T-cell (primary cell): ENCODE measurements at places on chromosomes 1 and 21. TPM values are rescaled to one million over a fixed set of nuclear protein-coding genes. Genes with fewer than 3 reads are reported as not detected.

DNA sequence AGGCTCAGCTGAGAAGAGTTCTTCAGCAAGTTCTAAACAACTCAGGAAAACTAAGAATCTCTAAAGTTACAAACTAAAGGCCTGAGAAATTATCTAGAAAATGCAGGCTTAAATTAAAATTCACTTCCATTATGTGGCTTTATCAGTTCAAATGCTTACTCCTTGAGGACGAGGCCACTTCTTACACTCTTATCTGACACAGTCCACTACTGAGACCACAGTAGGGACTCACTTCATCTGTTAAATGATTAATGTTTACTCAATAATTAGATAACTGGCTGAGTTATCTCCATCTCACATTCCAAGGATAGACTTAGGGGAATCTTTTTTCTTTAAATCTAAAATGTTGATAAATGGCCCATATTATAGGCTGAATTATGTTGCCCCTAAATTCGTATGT, 1.6 kb downstream of the C1orf141 start:
- no peak for DNase-seq

DNA sequence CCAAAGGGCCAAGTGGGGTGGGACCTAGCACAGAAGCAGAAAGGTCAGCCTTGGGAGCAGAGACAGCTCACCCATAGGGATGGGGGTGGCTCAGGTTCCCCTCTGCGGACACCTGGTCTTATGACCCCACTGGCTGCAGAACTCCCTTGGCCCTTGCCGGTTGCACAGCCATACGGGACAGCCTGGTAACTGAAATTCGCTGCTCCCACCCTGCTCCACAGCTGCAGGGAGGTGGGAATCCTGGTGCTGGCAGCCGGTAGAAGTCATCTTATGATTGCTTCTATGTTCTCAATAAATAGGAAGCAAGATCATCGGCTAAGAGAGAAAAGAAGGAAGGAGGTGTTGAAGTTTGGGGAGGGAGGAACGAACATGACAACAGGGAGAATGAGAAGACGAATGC, 64.1 kb downstream of the HLCS start:
- no peak for DNase-seq

GPR52 gene
- 11.9 TPM for total RNA-seq

KDM5B gene
- total RNA-seq = 71.7 TPM

FALEC gene
- not detected for total RNA-seq

LGR6 gene
- total RNA-seq = 0.58 TPM

DNA sequence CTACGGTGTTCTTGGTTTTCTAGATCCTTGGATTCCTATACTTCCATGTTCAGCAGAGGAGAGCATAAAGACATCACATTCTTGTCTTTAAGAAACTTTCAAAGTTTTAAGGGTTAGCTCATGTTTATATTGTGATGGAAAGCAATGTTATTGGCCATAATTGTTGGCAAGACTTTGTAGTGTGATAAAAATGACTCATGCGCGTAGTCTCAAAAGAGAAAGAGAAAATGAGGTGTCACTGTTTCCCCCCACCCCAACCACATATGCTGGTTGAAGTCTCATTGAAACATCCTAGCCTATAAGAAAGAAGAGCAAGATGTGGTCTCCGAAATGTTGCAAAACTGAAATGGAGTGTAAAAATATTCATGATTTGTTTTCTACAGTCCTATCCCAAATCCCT, 348.8 kb downstream of the PTBP2 start:
- no peak for DNase-seq

SMAP2 gene
- 123 TPM for total RNA-seq

CFHR1 gene
- total RNA-seq = 0.41 TPM

THEM5 gene
- not detected for total RNA-seq

PTP4A2 gene
- 341 TPM for total RNA-seq

DNA sequence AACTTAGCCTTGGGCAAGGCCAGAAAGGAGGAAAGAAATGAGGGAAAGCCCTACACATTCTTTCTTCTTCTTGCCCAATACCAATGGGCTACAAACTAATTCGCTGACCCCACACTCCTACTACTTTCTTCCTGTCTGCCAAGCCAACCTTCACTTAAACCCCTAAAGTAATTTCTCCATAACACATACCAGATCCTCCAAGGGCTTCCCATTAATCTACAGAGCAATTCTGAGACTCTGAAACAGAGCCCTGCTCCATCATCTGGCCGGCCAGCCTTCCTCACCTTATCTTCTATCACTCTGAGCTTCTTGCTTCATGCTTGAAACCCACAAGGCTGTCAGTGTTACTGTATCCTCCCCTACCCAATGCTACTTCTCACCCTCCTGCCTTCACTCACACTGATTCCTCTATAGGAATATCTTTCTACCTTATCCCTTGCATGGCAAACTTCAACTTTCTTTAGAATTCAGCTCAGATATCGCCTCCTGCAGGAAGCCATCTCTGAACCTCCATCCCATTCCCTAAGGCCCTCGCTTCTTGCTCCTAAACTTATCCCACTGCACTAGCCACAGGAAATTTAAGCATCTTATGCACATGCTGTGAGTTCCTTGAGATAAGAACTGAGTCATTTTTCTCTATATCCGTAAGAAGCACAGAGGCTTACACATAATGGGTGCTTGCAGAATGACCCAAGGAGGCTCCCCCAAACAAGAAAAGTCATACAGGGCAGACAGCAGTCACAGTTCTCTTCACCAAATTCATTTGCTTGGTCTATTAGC, 81.9 kb downstream of the JAK1 start:
- no peak for DNase-seq

GRCh38 chr1:30476911-30477459, 246.4 kb downstream of the MATN1 start:
- DNase-seq = no peak

GRCh38 chr1:163834778-163835177, 513.0 kb downstream of the NUF2 start:
- DNase-seq = no peak

- no peak for DNase-seq
Measured at GRCh38 chr1:92314024-92314423, 15.2 kb downstream of the RPAP2 start.

GFI1 gene
- total RNA-seq = 20.1 TPM

DNA sequence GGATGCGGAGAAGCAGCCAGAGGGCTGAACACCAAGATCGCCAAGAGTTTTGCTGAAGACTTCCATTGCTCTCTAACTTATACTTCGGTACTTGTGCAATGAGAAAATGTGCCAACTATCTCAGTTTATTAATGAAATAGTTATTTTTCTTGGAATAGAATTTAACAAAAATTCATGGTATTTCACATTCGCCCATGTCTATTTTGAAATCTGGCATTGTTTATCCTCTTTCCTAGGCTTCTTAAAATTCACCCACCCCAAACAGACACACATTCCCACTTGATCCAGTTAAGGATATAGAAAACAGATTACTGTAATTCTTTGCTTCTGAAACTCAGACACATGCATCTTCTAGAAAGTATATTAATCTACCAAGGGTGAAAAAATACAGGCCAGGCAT, 56.3 kb upstream of the ADAMTS5 start:
- DNase-seq = no peak

F13B gene
- not detected for total RNA-seq

GJA9 gene
- total RNA-seq = not detected

DNA sequence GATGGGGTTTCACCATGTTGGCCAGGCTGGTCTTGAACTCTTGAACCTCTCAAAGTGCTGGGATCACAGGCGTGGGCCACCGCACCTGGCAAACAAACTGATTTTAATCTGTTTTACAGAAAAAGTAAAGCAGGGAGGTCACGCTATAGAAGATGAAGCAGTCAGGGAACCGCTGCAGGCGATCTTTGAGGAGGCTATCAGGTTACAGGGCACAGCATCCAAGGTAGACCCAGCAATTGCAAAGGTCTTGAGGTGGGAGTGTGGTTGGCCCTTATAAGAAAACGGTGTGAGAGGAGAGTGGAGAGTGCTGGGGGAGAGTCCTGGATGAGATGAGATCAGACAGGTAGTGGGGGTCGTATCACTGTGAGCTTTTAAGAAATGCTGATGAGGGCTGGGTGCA, 2.6 kb upstream of the TMCO4 start:
- DNase-seq = no peak

KRTAP10-8 gene
- not detected for total RNA-seq

PODN gene
- total RNA-seq = 0.43 TPM

PERM1 gene
- total RNA-seq = not detected

TMPRSS15 gene
- not detected for total RNA-seq

NTRK1 gene
- 0.36 TPM for total RNA-seq

DNA sequence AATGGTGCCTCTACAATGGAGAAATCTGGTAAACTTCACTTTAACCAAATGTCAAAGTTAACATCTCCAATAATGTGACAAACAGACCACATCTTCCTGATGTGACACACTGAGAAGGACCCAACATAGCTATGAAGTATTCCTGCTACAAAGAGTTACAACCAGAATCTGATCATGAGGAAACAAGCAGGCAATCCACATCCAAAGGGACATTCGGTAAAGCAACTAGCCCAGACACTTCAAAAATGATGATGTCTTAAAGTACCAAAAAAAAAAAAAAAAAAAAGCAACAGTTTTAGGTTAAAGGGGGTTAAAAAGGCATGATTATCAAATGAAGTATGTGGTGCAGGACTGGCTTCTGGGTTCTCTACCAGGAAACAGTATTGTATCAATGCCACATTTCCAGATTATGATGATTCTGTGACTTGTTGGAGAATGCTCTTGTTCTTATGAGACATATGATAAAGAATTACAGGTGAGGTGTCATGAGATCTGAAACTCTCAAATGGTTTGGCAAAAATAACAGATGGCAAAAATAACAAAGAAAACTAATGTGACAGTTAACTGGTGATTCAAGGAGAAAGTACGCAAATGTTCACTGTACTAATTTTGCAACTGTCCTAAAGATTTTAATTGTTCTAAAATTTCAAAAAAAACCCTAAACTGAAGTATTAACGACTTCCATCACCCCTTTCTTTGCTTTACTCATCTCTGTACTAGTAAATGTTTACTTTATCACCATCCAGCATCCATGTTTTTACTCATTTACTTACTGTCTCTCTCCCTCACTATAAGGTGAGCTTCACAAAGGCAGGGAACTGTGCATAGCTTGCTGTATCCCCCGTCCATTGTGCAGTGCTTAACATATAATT, 2.8 kb downstream of the CD58 start:
- DNase-seq = no peak

GRCh38 chr1:24709791-24710441, 35.3 kb upstream of the CLIC4 start:
- DNase-seq = peak; percentile 5

DNA sequence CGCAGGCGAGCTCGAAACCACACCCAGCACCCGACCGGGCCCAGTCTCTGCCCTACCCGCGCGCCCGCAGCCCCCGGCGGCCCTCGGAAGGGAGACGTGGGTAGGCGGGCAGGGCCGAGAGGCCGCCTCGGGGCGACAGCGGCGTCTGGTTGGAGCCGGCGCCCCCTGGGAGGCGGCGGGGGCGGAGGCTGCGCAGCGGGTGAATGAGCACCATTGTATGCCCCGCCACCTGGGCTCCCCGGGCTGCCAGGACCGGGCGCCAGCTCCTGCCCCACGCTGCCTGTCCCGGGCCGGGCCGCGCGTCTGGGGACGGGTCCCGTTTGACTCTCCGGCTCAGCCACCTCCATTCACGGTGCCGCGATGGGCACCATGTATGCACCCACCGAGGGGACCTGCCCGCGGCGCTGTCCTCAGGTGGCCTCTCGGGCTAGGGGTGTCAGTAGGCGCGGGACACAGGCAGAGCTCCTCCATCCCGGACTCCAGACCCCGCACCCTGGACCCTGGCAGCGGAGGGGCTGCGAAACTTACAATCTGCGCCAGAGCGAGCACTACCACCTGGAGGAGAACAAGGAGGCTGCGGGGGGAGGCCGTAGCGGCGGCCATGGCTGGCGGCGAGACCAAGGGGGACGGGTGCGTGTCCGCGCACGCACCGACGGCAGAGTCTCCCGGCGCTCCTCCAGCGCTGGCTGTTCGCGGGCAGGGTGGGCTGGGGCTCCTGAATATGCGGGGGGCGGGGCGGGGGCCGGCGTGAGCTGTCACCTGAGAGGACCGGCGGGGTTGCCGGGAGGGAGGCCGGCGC, at the start of gene COL9A2:
COL9A2 (minus strand) TSS at position 692 of the 799 bp plus-strand sequence; CDS start at position 603, 89 bp downstream.
- peak; percentile 66 for DNase-seq

DNA sequence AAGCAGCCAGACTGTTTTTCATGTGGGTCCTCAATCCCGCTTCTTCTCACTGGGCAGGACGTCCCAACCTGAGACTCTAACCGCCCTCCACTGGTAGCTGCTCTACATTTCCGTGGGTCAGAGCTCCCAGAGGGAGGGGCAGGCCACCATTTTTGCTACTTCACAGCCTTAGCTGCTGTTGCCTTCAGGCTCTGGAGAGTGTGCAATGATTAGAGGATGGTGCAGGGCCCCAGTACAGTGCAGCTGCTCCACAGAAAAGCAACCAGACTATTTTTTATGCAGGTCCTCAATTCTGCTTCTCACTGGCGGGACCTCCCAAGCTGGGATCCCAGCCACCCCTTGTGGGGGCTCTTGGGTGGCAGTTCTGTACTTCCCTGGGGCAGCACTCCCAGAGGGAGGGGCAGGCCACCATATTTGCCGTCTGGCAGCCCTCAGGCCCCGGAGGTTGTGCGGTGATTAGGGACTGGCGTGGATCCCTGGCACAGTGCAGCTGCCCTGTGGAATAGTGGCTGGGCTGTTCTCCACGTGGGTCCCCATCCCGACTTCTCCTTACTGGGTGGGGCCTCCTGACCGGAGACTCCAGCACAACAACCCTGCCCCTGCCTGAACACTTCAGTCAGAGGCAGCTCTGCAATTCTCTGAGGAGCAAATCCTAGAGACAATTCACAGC, 647.6 kb upstream of the PKN2 start:
- DNase-seq = no peak

- DNase-seq = no peak
Measured at GRCh38 chr1:1771096-1771495, 7.2 kb downstream of the NADK start.

BRINP2 gene
- total RNA-seq = not detected

PGLYRP3 gene
- not detected for total RNA-seq

DNA sequence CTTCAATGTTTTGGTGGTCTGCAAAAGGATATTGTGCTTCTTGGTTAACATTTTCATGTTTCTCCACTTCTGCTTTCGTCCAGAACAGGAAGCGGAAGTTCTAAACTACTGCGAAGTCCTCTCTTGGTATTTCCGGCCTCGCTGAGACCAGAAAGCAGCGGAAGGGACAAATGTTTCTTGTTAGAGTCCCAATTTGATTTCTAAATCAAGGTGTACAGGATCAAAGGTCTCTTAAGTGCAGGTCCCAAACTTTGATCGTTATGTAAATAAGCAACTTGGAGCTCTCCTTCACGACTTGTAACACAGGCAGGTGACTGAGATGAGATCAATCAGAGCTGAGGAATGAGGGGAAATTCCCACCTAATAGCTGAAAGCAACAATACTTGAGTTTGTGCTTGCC, 40.1 kb upstream of the HMCN1 start:
- DNase-seq = peak; percentile 2

- no peak for DNase-seq
Measured at GRCh38 chr1:111878649-111879048, 110.8 kb downstream of the KCND3 start.

DNA sequence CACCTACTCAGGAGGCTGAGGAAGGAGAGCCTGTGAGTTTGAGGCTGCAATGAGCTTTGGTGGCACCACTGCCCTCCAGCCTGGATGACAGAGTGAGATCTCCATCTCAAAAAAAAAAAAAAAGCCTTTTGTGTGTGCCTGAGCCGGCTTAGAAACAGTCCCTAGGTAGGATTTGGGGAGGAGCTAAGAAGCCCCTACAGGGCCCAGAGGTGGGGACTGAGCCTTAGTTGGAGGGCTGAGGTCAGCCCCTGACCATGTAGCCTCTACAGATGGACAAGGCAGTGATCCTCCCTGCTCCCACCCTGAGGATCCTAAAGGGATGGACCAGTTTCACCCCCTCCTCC, 2.5 kb downstream of the ADAMTSL4 start:
- DNase-seq = no peak

- DNase-seq = no peak
Measured at GRCh38 chr1:15275921-15276683, 29.1 kb downstream of the FHAD1 start.
